HT-29 (cell line): ENCODE measurements at places on chromosomes 3 and 15. TPM values are rescaled to one million over a fixed set of nuclear protein-coding genes. Genes with fewer than 3 reads are reported as not detected.

The CHDH gene
- 27.6 and 54.6 TPM in 2 replicates for total RNA-seq

- DNase-seq, result no peak
These were observed 3.7 kb upstream of the FAM107A start for GRCh38 chr3:58580826-58581327.

GRCh38 chr3:194124193-194124592 lies 11.8 kb upstream of the HES1 start:
- DNase-seq, result peak; percentile 22

GRCh38 chr15:76809412-76810103 lies 95.6 kb downstream of the SCAPER start:
- DNase-seq, result no peak

- DNase-seq, result no peak
These were observed 47.5 kb downstream of the DNASE1L3 start for GRCh38 chr3:58163234-58163633.

DNA sequence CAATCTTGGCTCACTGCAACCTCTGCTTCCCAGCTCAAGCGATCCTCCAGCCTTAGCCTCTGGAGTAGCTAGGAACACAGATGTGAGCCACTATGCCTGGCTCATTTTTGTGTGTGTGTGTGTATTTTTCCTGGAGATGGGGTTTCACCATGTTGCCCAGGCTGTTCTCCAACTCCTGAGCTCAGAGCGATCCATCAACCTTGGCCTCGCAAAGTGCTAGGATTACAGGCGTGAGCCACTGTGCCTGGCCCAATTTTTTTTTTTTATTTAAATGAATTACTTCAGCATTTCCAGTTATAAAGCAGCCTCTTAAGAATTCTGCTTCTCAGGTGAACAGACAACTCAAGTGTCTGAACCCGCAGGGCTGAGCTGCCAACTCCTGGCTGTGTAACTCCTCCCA lies 20.1 kb upstream of the ST3GAL6 start:
- no peak for DNase-seq

The ATRIP gene
- total RNA-seq, result 6.7 and 7.7 TPM in 2 replicates

DNA sequence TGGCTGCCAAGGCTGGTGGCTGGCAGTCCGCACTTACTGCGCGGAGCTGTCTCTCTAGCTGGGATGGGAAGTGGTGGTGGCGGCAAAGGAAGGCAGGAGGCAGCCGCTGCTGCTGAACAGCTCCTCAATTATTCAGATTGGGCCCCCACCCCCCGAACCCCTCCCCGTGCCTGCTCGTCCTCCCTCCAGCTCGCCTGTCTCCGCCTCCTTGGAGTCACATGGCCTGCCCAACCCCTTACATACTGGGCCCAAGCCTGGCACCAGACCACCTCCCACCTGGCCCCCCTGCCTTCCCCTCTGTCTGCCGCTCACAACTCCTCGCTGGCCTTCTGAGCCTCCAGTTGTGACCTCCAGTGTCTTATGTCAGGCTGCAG lies at the start of gene SLC7A14:
Gene SLC7A14, minus strand, starts transcription at position 139 of the 374 bp plus-strand sequence. CDS start 59,139 bp downstream, outside the sequence.
- DNase-seq, result no peak

- no peak for DNase-seq
These were observed 305.8 kb upstream of the TPM1 start for GRCh38 chr15:62736756-62737155.

The TMEM158 gene
- total RNA-seq, result 0.15 and 2.0 TPM in 2 replicates

DNA sequence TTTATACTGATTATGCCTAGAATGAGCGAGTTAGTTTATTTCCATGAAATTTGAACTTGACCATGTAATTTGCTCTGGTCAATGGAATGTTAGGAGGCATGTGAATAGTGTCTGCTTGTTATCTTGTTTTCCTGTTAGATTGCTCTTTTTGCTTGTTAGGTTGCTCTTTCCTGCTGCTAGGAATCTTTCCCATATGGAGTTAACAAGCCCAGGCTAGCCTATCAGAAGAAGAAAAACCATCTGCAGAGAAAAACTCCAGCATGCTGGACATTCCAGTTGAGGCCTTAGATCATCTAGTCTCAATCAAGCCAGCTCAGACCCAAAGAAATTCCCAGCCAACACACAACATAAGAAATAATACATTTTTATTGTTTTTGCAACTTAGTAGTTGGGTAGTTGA lies 470.2 kb upstream of the AGTR1 start:
- DNase-seq, result no peak

DNA sequence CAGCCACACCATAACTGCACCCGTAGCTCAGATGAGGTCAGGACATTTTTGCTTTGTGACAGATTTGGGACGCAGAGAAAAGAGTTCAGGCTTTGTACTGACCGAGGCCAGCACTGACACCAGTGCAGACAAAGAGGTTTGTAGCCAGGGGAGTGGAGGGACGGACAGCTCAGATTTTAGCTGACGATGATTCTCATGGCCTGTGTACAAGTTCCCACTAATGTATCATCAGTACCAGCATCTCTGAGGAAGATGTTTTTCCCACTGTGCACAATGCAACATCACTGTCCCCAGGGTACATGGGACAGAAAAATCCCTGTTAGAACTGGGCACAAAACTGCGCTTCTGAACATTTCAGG lies 112.7 kb downstream of the SLCO3A1 start:
- DNase-seq, result no peak

- no peak for DNase-seq
These were observed 452 bp upstream of the SV2B start for GRCh38 chr15:91099616-91099994.

GRCh38 chr3:124201786-124202185 lies 209.9 kb upstream of the ROPN1 start:
- no peak for DNase-seq

DNA sequence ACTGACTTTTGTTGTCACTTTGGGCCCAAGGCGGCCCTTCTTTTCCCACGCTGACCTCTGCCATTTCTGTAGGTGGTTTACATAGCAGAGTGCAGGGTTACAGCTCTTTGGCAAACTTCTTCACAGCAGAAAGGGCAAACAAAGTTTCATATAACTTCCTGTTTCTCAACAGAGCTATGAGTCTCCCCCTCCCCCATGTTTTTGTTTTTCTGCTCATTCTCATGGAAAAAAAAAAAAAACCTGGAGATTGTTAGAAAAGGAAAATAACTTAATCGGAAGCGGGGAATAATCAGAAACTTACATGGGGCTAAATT lies 342.0 kb upstream of the NR2F2 start:
- DNase-seq, result peak; percentile 9

- DNase-seq, result no peak
These were observed 307.2 kb downstream of the FEZF2 start for GRCh38 chr3:62065985-62066693.

The MUC20 gene
- 52.3 and 68.0 TPM in 2 replicates for total RNA-seq
